GM13977 (cell line): ENCODE measurements at places on chromosomes 4 and X.

DNA sequence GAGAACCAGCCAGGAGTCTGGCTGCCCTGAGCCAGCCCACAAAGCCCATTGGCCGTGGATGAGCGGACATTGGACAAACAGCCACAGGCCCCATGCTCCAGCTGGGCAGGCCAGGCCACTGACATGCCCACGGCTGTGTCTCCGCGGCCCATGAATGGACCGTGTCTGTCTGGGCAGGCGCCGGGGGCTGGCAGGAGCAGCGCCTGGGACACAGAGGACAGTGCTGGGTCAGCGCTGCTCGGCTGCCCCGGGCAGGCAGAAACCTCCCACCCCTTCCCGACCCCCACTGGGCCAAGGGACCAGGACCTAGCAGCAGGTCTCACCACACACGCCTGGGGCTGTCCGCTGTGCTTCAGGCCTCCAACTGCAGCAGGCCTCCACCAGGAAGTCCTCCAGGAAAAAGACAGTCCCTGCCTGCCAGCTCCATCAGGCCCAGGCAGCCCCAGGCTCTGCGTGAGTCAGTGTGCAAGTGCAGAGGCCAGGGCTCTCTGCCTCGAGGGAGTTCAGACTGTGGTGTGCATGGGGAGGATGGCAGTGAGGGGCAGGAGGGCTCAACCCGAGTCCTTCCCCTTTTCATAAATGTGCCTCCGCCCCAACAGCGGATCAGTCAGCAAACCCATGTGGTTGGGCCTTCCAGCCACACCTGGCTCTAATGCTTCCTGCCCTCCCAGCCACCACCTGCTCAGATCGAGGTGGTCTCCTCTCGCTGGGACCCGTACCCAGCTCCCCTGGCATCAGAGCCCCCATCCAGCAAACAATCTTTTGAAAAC is 17.2 kb upstream of the FGFR3 start:
- DNase-seq = no peak

DNA sequence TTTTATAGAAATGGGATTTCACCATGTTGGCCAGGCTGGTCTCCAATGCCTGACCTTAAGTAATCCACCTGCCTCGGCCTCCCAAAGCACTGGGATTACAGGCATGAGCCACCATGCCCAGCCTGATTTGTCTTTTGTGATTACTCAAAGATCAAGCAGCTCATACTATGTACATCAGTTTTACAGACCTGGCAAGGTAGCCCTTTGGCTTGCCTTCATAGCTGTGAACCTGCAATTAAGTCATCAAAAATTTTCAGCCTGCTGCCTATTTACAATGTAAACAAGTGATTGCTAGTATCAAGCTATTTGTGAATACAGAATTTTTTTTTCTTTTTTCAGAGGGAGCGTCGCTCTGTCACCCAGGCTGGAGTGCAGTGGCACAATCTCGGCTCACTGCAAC is 46.2 kb downstream of the GSX2 start:
- no peak for DNase-seq

- DNase-seq = no peak
Observed at GRCh38 chrX:42085836-42086235, 162.5 kb upstream of the CASK start.

DNA sequence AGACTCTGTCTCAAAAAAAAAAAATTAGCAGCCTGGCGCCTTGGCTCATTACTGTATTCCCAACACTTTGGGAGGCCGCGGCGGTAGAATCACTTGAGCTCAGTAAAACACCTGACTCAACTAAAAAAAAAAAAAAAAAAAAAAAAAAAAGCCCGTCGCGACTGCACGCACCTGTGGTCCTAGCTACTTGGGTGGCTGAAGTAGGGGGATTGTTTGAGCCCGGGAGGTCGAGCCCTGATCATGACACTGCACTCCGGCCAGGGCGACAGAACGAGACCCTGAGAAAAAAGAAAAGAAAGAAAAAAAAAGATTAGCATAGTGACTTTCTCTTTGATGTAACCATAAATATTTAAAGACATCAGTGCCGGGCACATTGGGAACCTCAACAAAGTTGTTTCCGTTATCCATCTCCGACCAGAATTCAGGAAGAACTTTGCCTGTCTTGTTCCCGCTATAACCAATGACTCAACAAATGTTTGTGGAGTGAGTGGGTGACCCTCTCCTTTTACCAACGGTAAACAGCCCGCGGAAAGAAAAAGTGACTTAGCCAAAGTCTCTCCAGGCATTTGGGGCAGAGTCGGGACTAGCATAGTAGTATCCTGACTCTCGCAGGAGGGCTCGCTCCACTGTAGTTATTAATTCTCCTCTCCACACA is 553 bp upstream of the MED28 start:
- DNase-seq = no peak

- DNase-seq = no peak
Observed at GRCh38 chr4:123170843-123171242, 225.8 kb upstream of the SPRY1 start.

- DNase-seq = peak; percentile 64
Observed at GRCh38 chr4:37675587-37676290, 10.4 kb downstream of the RELL1 start.

DNA sequence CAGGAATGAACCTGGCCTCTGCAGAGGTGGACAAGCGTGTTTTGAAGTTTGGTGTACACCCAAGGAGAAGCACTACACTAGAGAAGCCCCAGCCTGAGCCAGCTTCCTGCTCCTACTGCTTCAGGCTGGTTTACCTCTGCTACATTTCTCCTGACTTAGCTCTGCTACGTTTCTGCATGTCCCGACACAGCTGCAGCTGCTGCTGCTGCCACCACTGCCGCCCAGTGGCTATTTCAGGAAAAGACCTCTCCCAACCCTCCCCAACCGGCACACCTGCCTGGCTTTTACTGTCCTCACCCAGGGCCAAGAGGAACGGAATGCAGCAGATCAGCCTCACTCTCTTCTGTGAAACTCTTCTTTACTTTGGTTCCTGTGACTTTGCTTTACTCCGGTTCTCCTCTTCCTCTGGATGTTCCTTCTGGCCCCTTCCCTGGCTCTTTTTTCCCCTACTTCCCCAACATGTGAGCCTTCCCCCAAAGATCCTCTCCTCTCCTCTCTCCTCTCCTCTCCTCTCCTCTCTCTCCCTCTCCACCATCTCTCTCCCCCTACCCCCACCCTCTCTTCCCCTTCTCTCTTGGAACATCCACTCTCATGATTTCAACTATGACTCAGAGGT is 3.1 kb upstream of the P2RY4 start:
- peak; percentile 47 for DNase-seq

GRCh38 chr4:163404580-163404979 is 60.9 kb downstream of the NPY5R start:
- no peak for DNase-seq

GRCh38 chrX:120750381-120750780 is 120.5 kb upstream of the C1GALT1C1 start:
- no peak for DNase-seq

DNA sequence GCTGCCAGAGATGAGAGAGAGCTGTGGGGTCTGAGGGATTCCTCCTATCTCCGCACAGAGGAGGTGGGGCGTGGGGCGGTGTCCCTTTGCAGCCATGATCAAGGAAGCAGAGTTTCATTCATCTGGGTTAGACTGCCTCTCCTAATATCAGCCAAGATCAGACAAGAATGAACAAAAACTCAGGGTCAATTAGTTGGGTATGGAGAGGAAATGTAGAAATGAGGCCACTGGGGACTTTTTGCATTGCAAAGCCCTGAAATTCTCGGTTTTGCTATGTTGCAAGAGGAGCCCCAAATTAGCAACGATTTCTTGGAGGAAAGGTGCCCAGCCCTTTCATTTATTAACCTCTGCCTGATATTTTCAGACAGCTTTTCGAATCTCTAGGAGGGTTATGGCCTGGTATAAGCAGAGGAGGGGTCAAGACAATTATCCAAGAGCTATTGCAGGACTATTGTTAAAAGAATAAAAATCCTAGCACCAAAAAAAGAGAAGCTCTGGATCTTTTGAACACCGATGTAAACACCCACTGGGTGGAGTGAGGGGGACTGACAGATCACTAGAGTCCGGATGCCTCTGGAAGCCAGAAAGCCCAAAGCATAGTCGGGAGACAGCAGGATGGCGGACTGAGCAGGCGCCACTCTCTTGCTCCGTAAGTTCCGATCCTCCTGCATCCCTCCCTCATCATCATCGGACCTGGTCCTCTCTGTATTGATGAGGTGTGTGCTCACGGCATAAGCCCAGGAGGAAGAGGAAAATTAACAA is 34.4 kb upstream of the ACSL1 start:
- peak; percentile 48 for DNase-seq

DNA sequence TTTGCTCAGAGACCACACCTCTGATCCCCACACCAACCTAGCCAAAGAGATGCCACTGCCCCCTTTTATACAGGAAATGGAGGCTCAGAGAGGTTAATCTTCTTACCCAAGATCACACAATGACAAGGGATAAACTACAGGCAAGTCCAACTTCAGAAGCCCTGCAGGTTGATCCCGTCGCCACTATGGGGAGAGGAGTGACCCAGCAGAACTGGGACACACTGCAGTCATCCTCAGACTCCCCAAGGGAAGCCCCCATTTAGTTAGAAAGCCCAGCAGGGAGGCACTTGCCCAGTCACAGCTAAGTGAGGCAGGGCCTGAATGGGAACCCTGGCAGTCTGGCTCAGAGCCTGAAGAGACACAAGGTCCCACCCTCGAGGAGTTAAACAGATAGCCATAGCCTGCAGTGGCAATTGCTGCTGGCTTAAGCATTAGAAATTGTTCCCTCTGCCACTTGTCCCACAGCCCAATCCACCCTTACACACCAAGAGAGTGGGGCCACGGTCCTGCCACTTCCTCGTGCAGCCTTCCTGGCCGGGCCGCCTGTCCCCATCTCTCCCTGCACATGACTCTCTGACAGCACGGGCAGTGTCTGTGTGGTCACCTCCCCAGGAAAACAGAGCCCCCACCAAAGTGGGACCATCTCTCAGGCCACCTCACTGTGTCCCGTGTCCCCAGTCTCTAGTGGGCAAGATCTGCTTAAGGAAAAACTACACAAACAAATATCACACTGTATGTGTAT is 2.7 kb downstream of the JAKMIP1 start:
- DNase-seq = no peak

DNA sequence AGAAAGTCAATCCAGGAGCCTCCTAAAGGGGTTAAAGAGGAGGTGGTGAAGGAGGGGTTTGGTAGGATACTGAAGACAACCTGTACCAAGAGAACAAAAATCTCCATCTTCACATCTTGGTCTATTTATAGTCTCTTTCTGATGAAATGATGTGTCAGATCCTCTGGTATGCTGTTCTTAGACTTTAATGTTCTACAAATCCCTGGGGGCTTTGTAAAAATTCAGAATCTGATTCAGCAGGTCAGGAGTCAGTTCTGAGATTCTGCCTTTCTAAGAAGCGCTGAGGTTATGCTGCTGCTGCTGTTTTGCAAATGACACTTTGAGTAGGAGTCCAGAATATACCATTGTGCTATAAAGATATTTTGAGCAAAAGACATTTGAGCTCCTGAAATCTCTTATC is 172.9 kb upstream of the GLRA2 start:
- DNase-seq = no peak

GRCh38 chr4:173857828-173858227 is 327.8 kb upstream of the HAND2 start:
- DNase-seq = no peak

DNA sequence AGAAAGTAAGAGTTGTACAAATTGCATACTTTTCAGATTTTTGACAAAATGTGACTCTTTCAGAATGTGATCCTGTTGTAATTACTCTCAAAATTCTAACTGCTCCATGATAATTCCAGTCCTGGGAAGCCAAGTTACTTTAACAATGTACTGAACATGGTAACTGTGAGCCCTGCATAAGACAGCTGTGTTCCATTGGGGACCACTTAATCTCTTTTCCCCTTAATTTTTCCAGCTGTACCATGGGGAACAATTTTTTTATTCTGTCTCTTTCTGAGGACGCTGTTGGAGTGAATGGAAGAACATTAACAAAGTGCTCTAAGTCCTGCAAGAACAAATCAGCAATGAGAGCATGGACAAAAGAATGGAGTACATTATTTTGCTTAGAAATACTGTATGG is 95.8 kb downstream of the UPRT start:
- no peak for DNase-seq

DNA sequence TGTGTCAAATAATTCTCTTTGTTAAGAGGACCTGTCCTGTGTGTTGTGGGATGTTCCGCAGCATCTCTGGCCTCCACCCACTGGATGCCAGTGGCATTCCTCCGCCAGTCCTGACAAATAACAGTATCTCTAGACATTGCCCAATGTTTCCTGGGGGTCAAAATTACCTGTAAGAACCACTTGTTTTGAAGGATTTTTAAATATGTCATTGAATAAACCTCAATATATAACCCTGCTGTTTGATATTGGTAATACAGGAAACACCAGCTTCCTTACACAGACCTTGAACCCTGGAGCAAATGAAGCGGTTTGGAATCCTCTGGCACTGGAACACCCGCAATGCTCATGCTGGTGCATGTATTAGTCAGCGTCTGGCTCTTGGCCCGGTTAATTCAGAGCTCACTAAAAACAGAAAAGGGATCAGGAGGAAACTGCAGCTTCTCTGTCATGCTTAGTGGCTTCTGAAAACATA is 101.3 kb downstream of the TBL1X start:
- no peak for DNase-seq

GRCh38 chr4:62028745-62029144 is 828.6 kb downstream of the ADGRL3 start:
- DNase-seq = no peak

DNA sequence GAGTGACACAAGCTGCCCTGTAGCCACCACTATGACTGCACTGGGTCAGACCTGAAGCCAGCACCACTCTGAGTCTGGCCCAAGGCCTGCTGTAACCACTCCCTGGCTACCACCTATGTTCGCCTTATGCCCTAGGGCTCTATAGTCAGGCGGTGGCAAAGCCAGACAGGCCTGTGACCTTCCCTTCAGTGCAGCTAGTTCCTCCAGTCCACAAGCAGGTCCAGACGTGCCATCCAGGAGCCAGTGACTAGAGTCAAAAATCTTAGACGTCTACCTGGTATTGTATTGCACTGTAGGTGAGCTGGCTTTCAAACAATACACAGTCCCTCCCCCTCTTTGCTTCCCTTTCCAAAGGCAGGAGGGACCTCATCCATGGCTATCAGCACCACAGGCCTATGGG is 54.0 kb upstream of the RNF128 start:
- no peak for DNase-seq

- DNase-seq = no peak
Observed at GRCh38 chrX:70043685-70044084, 6.1 kb downstream of the AWAT2 start.

- no peak for DNase-seq
Observed at GRCh38 chr4:77170926-77171325, 13.9 kb downstream of the CCNG2 start.
